ENCODE measurements at places on chromosomes 11 and 22.

- no peak for DNase-seq
Measured at GRCh38 chr22:50671641-50672040, 982 bp upstream of the SHANK3 start.

- no peak for DNase-seq
Measured at GRCh38 chr11:126088999-126089398, 26.3 kb upstream of the CDON start.

DNA sequence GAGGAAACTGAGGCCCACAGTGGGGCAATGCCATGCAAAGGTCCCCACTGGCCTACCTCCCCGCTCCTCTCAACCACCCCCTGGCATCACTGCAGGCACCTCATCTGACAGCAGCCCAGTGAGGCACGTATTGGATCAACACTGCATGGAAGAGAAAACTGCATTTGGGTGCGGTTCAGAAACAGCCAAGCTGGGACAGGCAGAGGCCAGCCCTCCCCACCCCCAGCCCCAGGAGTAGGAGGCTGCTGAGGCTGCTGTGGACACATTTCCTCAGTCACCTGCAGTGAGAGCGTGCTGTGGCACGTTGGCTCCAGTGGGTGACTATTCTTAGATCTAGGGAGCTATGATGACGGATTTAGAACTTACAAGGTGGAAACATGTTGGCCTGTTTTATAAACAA is 63.7 kb downstream of the KCNC1 start:
- no peak for DNase-seq

GRCh38 chr11:124071623-124071948 is 30.5 kb upstream of the OR10G7 start:
- peak; percentile 49 for DNase-seq

DNA sequence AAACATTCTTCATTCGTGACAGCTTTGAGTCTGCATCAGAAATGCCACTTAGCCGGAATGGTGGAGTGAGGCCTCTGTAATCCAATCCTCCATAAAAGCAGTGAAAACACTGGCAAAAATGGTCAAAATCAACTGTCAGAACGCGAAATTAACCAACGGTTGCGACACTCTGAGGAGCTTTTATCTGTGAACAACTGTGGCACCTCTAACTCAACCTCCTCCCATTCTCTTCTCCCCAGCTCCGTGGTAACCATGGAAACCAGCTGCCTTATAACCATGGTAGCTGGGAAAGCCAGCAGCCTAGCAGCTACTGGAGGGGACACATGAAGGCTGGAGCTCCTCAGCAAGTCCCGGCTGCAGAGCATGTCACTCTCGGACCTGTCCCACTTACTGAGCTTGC is 20.3 kb downstream of the AP2A2 start:
- peak; percentile 82 for DNase-seq

DNA sequence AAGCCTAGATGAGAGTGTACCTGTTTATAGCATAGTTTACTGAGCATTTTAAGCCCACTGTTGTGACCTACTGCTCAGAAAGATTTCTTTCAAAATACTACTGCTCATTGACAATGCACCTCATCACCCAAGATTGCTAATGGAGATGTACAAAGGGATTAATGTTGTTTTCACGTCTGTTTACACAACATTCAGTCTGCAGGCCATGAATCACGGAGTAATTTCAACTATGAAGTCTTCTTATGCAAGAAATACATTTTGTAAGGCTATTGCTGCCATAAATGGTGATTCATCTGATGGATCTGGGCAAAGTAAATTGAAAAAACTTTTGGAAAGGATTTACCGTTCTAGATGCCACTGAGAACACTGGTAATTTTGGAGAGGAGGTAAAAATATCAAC is 112.9 kb downstream of the KIF18A start:
- no peak for DNase-seq

- DNase-seq = no peak
Measured at GRCh38 chr11:101436511-101437142, 147.2 kb downstream of the TRPC6 start.

- DNase-seq = peak; percentile 48
Measured at GRCh38 chr11:14908214-14908880, 16.3 kb upstream of the CYP2R1 start.

DNA sequence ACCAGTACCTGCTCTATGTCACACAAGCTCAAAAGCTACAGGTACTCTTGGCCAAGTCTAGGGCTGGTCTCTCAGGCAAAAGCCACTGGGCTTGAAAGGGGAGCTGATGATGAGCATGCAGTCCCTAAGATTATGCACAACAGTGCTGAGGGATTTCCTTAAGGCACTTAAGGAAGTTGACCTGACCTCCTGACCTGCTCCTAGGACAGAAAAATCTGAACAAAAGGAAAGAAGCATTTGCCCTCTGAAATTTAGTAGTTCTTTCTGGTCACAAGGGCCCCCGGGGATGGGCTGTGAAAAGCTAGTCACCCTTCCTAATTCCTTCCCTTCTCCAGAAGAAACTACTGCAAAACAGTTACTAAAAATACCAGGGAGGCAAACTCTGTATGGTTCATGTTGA is 83.6 kb upstream of the PHOX2A start:
- no peak for DNase-seq

- no peak for DNase-seq
Measured at GRCh38 chr22:17783312-17783711, 9.0 kb upstream of the BID start.

GRCh38 chr22:19571207-19571795 is 47.1 kb upstream of the CLDN5 start:
- no peak for DNase-seq

DNA sequence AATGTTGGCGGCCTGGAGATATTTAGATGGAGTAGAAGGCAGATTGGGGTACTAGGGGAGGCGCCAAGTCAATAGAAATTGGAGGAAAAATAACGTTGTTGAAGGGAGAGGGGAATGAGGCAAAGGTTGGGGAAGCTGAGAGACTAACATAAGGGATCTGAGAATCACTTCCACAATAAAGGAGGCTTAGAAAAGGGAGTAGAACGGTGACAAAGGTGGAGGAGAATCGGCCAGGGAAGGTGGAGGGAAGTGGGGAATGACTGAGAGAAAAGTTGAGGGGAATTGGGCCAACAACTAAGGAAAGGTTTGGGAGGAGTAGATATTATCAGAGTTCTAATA is 510 bp downstream of the PPME1 start:
- DNase-seq = no peak

GRCh38 chr11:71420455-71421241 is 27.5 kb downstream of the DHCR7 start:
- no peak for DNase-seq

DNA sequence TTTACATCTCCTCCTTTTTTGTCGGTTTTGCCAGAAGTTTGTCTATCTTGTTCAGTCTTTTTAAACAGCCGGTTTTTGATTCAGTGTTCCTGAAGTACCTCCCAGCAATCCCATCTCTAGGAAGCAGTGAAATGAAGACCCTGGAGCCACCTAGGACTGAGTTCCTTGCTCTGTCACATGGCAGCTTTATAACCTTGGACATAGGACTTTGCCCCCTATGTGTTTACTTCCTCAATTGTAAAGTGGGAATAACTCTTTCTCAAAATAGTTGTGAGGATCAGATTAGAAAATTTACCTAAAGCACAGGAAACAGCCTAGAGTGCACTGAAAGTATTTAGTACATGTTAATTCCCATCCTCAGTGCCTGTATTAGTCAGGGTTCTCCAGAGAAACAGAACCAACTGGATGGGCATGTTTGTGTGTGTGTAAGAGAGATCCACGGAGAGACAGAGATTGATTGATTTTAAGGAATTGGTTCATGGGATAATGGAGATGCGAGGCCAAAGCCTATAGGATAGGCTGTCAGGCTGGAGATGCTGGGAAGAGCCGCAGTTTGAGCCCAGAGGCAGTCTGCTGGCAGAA is 20.0 kb downstream of the FAM83F start:
- no peak for DNase-seq

DNA sequence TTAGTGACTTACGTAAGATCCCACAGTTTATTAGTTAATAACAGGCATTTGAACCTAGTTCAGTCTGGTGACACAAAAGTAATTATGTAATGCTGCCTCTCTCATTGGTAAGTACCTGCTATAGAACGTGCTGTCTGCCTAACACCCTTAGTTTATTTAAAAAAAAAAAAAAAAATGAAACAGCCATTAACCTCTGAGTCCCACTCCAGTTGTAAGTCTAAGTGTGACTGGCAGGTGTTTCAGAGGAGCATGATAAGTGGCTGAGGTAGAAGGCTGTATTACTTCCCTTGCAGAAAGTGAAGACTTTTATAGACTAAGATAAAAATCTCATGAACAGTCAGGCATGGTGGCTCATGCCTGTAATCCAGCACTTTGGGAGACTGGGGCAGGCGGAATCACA is 140.5 kb downstream of the TRIM44 start:
- no peak for DNase-seq

DNA sequence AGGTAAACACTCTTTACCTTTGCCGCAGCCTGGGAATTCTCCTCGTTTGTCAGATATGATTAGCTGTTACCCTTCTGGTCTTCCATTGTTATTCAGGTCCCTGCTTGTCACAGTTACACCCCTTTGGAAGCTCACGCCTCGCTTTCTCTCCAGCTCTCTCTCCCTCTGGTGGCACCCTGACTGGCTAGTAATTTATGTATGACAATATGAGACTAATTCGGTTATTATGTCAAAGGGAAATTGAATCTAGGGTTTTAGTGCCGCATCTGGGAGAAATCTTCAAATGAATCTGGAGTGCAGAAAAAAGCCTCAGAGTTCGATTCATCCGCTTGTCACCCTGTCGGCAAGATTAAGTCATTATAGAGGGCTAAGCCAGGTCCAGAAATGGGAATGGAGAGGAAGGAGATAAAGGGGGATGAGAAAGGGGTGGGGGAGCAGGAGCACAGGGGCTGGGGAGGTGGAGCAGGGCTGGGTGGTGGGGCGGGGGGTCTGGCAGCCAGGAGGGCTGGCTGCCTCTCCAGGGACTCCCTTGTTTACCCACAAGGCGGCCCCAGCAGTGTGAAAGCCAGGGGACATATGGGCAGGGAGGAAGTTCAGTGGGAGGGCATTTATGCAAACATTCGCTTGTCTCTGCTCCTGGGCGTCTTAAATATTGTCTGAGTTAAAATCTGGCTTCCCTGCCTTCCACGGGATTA is 179.0 kb upstream of the NECTIN1 start:
- DNase-seq = peak; percentile 50

DNA sequence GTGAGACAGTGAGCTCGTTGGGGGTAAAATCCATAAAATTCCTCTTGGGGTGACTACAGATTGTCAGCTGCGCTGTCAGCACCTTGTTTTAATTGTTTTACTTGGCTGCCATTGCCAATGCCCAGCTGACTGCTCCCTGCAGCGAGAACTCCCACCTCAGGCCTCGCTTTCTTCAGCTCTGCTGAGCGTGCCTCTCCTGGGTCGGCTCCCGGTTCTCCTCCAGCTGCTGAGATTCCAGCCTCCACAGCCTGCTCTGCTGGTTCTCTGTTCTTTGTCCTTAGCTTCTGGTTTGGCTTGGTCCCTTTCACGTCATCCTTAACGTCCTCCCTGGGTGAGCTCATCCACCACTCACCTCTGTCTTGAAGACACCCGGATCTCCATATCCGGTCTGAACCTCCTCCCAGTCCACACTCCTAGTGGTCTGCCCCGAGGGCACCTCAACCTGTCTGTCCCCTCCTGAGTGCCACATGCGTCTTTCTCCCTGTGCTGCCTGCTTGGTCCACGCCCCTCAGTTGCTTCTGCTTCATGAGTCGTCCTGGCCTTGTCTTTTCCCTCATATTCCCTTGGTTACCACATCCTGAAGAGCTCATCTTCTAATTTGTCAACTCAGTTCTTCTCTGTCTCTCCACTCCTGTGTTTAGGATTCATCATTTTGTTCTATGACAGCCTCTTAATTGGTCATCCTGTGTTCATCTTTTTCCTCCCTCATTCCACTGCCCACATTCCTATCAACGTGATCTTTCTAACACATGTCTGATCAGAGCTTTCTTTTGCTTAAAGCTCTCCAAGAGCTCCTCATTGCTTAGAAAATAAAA is 35.6 kb downstream of the BMAL1 start:
- no peak for DNase-seq

GRCh38 chr11:93857413-93858120 is 7.1 kb upstream of the VSTM5 start:
- DNase-seq = no peak

- no peak for DNase-seq
Measured at GRCh38 chr22:25120761-25121212, 78.9 kb upstream of the CRYBB3 start.

DNA sequence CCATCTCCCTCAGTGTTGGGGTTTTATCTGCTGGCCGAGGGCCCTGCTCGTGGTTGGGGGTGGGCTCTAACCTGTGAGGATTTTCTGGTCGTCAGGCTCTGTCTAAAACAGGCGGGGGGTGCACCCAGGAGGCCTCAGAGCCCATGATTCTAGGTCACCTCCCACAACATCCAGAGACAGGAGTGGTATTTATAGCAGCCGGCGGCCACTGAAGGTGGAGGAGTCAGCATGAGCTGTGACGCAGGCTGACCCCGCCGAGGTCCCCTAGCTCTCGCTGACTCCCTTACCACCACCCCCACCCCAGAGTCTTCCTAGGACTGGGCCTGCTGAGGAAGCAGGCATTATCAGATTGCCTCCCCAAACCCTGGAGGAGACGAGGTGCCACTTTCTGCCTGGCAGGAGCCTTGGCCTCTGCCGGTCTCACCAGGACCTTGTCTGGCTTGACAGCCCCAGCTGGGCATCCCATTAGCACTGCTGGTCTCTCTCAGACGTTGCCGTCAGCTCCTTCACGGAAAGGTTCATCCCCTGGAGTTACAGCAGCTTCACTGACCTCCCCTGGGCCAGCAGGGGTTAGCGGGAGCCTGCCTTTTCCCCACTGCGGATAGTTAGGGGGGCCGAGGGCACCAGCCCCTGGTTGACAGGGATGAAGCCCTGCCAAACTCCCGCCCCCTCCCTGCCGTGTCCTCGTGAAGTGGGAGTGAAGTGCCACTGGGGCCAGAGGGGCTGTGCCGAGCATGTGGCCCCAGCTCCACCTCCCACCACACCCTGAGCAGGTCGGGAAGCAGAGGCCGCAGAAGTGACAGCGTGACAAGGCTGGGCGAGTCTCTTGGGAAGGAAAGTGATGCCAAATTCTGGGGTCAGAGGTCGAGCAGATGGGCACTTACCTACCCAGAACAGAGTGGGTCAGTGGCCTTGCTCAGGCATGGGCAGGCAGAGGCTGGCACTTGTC is 26.5 kb downstream of the DAGLA start:
- DNase-seq = no peak

DNA sequence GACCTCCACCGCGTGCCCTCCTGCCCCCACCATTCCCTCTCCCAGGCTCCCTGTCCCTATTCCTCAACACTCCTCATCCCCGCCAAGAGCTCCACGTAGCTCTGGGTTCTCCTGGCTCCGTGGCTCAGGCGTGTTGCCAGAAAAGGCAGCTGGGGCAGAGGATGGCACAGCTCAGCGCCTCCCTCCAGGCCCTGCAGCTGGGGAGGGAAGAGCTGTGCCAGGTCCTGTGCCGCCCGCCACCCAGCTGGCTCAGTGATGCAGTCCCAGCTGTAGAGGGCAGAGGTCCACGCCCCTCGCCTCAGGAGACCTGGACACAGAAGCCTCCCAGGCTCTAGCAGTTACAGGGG is 4.2 kb downstream of the ARHGAP1 start:
- DNase-seq = no peak

- no peak for DNase-seq
Measured at GRCh38 chr22:44390613-44390970, 77.8 kb upstream of the SHISAL1 start.

- no peak for DNase-seq
Measured at GRCh38 chr22:19896665-19897355, 42.1 kb upstream of the GNB1L start.

Measured in NCI-H2227 treated with DMSO at 0.1 percent for 48 hours (cell line).